ENCODE measurements at places on chromosomes 5 and 9. TPM values are rescaled to one million over a fixed set of nuclear protein-coding genes. Genes with fewer than 3 reads are reported as not detected.

Gene SPINK4
- not detected for total RNA-seq

DNA sequence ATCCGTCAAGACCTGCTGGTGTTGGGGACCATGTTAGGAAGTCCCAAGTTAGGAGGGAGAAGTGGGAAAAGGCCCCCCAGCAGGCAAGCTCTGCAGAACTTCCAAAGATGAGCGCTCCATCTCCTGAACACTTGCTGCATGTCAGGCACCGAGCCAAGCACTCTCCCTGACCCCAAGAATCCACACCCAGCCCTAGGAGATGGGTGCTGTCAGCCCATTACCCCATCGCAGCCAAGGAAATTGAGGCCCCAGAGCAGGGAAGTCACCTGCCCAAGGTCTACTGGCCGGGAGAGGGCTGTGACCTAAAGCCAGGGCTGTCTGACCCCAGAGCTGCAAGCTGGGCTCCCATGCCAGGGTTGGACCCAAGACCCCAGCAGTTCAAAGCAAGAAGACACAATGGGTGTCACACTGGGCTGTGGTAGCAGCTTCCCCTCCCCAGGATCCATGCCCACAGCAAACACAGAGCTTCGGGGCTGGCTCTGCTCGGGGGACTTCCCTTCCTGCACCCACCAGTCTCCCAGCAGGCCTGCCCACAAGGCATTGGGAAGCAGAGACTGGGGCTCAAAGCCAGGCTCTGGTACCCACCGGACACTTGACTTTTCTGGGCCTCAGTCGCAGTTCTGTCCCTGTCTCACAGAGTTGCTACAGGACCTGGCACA is 13.5 kb downstream of the EEIG1 start:
- no peak for DNase-seq

- DNase-seq, result no peak
These were observed 25.9 kb upstream of the MSANTD3 start for GRCh38 chr9:100401042-100401441.

- DNase-seq, result no peak
These were observed 859.5 kb downstream of the PTPRD start for GRCh38 chr9:9753266-9753665.

DNA sequence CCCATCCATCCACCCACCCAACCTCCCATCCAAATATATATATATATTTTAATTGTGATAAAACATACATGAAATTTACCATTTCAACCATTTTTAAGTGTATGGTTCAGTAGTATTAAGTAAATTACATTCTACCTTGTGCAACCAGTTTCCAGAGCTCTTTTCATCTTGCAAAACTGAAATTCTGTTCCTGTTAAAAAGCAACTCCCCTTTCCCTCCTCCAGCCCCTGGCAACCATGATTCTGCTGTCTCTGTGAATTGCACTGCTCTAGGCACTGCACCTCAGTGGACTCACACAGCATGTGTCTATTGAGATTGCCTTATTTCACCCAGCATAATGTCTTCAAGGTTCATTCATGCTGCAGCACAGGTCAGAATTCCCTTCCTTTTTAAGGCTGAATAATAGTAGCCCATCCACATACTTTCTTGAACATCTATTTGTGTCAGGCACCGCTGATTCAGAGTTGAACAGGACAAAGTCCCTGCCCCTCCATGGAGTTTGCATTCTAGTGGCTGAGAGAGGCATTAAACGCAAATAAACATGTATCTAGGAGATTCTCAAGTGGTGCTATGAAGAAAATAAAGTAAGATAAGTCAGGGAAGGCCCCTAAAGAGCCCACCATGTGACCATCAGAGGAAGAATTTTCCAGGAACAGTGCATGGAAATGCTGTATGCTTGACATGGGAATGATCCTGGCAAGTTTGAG is 24.0 kb downstream of the CSF1R start:
- DNase-seq, result no peak

DNA sequence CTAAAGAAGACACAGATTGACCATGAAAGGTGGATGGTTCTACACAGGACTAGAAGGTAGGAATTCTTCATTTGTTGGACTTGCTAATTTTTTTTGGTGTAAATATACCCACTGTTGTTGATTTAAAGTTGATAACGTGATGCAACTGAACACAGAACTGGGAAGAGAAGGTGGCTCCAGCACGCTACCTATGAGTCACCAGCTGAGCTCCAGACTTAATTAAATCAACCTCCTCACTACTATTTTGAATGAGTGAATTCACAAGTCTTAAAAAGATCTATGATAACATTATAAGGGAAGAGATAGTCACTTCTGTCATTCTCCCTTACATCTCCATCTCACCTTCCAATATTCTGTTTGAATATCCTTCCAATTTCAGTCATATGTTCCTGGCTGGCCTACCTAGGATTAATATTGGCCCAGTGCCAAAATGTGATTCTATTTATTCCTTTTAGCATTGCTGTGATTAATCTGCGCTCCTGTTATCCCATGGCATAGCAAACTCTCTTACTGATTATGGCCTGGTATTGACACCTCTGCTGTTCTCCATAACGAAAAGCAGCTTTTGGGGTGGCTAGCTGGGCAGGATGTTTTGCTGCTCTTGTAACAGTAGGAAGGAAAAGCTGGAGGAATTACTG is 135.9 kb upstream of the CCDC152 start:
- DNase-seq, result no peak

- DNase-seq, result peak; percentile 30
These were observed 459.6 kb downstream of the RAB3C start for GRCh38 chr5:59042201-59043055.

GRCh38 chr5:51286046-51286445 is 97.2 kb upstream of the ISL1 start:
- DNase-seq, result no peak
